Left colon (tissue), 2 donors: ENCODE measurements at places on chromosomes 5 and 9. TPM values are rescaled to one million over a fixed set of nuclear protein-coding genes. Genes with fewer than 3 reads are reported as not detected.

GRCh38 chr9:21810388-21810787 lies 8.0 kb downstream of the MTAP start:
- DNase-seq, result no peak

GRCh38 chr9:128293091-128293490 lies 17.0 kb downstream of the SWI5 start:
- DNase-seq, result no peak

SPIN1 gene
- 70.4 TPM for total RNA-seq

OMD gene
- total RNA-seq, result 3.0 TPM
